ENCODE measurements at places on chromosomes 11 and 22. TPM values are rescaled to one million over a fixed set of nuclear protein-coding genes. Genes with fewer than 3 reads are reported as not detected.

DNA sequence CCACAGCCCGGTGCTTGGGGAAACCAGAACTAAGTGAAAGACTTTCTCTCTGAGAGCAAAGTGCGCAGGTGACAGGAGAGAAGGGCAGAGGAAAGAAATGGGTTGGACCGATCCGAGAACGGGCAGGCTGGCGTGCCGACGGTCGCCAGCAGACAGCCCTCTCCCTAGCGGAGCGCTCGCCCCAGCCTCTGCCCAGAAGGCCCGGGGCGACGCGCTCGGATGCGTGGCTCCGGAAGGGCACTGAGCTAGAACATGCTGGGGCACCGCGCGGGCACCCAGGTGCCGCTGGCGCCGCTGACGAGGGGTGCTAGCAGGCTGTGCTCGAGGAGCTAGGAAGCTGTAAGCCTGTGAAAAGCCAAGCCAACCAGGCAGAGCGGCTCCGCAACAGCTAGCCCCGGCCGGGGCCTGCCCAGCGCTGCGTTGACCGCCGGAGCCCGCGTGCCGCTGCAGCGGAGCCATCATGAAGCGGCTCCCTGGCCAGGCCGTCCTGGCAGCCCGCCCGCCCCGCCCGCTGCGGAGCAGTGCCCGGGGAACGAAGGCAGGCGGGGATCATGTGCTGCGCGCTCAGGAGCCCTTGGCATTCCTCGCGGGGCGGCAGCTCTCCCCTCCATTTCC lies 22.1 kb upstream of the RRAS2 start:
- peak overlapping the region; percentile 40 for H3K27ac ChIP-seq
- peak overlapping the region; percentile 72 for H3K4me3 ChIP-seq
- H3K27me3 ChIP-seq, result no peaks in the 10 kb centered on the region
- DNase-seq, result no peak
- H3K4me1 ChIP-seq, result no peaks in the 10 kb centered on the region

Gene RBMXL2
- total RNA-seq, result 0.10 TPM

DNA sequence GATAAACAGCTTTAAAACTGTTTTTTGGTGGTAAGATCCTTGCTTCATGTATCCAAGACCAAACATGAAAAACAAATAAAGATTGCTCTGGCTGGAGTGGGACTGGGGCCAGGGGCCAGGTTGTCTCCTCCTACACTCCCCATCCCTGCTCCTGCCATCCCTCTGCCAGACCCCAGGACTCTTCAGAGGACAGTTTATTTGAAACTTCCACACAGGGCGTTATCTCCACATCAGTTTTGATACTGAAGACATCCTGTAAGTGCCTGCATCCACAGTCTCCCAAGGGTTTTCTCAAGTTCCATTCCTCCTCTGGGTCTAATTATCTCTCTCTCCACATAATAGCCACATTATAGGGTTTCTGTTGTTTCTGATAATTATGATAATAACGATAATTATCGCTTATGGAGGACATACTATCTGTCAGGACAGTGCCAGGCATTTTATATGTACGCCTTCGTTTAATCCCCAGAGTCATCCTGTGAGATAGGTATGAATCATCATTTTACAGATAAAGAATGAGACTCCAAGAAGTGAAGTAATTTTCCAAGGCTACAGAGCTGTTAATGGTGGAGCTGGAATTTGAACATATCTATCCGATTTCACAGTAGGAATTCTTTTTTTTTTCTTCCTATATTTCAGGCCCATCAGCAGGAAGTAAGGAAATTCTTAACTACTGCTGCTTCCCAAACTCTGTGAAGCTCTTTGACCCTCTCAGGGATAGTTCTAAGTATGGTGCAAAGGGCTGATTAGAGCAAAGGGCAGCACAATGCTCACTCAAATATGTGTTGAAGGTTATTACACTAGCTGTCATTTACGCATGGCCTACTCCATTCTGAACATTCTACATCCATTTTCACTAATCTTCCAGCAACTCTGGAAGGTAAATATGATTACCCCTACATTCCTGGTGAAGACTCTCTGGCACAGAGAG lies 488.0 kb upstream of the CCDC90B start:
- no peak overlapping the region for H3K4me3 ChIP-seq
- H3K27ac ChIP-seq, result no peak overlapping the region
- no peaks in the 10 kb centered on the region for H3K4me1 ChIP-seq
- DNase-seq, result no peak
- H3K27me3 ChIP-seq, result no peaks in the 10 kb centered on the region

Gene EIF3D
- 151 TPM for total RNA-seq

Gene HBD
- total RNA-seq, result not detected

DNA sequence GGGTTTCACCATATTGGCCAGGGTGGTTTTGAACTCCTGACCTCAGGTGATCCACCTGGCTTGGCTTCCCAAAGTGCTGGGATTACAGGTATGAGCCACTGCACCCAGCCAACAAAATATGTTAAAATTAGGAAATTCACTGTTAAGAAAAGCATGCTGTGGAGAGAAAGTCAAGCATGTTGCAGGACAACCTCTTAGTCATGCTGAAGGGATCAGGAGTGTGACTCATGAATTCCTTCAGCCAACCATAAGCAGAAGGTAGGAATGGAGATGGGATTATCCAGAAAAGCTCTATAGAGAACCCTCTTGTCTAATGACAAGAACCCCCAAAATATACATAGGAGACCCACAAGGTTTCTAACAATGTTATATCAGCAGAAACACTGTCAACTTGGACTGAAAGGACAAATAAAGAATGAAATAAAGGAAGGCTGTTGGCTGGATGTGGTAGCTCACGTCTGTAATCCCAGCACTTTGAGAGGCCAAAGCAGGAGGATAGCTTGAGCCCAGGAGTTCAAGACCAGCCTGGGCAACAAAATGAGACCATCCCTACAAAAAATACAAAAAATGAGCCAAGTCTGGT lies 16.0 kb downstream of the MRTFA start:
- H3K27ac ChIP-seq, result no peak overlapping the region
- no peaks in the 10 kb centered on the region for H3K27me3 ChIP-seq

DNA sequence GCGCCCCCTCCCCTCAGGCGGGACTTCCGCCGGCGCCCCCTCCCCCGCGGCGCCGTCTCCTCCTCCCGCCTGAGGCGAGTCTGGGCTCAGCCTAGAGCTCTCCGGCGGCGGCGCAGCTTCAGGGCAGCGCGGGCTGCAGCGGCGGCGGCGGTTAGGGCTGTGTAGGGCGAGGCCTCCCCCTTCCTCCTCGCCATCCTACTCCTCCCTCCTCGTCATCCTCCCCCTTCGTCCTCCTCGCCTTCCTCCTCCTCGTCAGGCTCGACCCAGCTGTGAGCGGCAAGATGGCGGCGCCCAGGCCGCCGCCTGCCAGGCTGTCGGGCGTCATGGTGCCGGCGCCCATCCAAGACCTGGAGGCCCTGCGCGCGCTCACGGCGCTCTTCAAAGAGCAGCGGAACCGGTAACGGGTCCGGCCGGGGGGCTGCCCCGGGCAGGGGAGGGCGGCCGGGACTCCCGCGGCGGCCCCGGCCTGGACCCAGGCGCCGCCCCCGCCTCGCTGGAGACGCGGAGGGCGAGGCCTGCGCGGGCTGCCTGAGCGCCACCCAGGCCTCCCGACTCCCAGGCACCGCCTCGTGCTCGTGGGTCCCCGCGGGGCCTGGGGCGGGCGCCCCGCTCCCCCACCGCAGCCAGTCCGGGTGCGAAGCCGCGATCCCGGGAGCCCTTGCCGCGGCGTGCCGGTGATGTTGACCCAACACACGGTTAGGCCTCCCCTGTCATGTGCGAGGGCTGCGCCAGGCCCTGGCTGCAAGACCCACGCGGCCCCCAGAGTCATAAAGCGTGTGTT lies at the start of gene ATXN10:
Gene ATXN10 (plus strand): TSS at position 52 of the 781 bp plus-strand sequence. CDS start 230 bp downstream, at position 282.
- H3K27ac ChIP-seq, result peak within 1 kb of the TSS; percentile 91
- peaks cover 7% of the 10 kb centered on the region for H3K36me3 ChIP-seq
- peak within 1 kb of the TSS; percentile 89 for H3K4me3 ChIP-seq
- no peak for DNase-seq

Gene LYVE1
- 0.31 TPM for total RNA-seq

DNA sequence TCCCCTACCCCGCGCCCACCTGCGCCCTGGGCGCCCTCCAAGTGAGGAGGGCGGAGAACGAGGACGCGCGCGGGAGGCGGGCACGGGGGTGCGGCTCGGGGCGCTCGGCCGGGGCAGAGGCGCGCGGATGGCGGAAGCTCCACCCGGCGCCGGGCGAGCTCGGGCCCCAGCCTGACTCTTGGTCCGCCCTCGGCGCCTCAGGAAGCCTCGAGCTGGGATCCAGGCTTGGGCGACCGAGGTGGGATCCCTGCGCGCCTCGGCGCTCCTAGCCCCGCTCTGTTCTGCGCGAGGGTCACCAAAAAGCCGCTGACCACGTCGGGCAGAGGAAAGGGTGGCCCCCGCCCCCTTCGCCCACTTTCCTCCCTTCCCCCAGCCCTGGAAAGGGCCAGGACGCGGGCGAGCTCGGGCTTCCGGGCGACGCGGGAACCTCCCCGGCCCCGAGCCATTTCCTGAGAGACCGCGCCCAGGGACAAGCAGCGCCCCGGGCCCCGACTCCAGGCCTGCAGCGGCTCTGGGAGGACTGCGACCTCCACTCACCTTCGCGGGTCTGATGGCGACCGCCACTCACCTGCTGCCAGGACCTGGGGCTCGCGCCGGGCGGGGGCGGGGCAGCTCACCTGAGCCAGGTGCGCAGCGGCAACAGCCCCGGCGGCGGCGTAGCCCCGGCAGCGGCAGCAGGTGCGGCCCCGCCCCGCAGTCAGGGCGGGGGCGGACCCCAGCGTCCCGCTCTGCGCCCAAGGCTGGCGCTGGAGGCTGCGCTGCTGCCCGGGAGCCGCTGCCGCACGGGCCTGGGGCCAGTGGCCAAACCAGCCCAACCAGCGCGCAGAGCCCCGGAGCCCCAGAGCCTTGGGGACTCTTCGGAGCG lies 2.2 kb upstream of the SIGIRR start:
- no peak for DNase-seq
- peak overlapping the region; percentile 41 for H3K4me3 ChIP-seq
- H3K36me3 ChIP-seq, result no peaks in the 10 kb centered on the region
- H3K4me1 ChIP-seq, result peaks cover 42% of the 10 kb centered on the region
- no peaks in the 10 kb centered on the region for H3K27me3 ChIP-seq

GRCh38 chr11:12942157-12942556 lies 67.0 kb upstream of the RASSF10 start:
- no peaks in the 10 kb centered on the region for H3K36me3 ChIP-seq
- no peak overlapping the region for H3K27ac ChIP-seq
- H3K27me3 ChIP-seq, result no peaks in the 10 kb centered on the region
- no peak for DNase-seq

DNA sequence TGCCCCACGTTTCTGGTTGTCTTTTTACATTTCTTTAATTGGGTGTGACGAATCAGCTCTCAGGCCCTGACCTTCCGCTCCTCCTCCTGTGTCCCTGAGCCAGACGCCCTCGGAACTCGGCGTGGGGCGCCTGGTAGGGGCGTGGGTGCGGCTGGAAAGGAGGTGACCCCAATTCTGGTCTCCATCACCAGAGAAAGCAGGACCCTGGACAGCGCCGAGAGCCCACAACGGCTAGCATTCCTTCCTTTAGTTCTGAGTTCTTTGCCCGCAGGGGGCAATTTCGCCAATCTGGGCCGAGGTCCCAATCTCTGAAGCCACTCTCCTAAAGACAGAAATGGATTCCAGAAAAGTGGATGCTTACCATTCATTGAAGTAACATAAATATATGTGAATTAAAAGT lies 11.7 kb upstream of the RBMXL2 start:
- H3K4me3 ChIP-seq, result no peak overlapping the region
- no peaks in the 10 kb centered on the region for H3K36me3 ChIP-seq
- no peaks in the 10 kb centered on the region for H3K4me1 ChIP-seq
- H3K27ac ChIP-seq, result no peak overlapping the region
- no peak for DNase-seq
- H3K27me3 ChIP-seq, result no peaks in the 10 kb centered on the region

DNA sequence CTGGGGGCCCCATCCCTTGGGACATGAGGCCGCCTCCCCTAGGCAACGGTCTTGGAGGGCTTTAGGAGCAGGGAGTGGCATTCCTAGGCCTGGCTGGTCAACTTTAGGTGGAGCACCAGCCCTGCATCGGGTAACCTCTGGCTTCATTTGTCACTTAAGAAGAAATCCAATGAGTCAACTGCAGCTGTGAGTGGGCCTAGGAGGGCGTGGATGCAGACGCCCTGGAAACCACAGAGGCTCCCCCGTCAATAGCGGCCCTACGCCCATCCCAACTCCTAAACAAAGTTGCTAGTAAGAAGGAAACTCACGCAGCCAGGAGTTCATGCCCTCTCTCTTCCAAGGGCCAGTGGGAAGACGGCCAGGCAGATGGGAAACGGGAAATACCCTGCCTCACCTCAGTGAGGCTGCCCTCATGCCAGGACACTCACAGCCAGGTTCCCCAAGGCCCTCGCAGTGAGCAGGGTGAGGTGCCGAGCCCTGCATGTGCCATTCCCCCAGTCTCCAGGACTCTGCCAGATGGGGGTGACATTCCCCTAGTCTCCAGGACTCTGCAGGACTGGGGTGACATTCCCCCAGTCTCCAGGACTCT lies 20.8 kb downstream of the BID start:
- no peak overlapping the region for H3K4me3 ChIP-seq
- DNase-seq, result no peak
- no peaks in the 10 kb centered on the region for H3K36me3 ChIP-seq
- H3K27ac ChIP-seq, result no peak overlapping the region
- H3K4me1 ChIP-seq, result peaks cover 2% of the 10 kb centered on the region

DNA sequence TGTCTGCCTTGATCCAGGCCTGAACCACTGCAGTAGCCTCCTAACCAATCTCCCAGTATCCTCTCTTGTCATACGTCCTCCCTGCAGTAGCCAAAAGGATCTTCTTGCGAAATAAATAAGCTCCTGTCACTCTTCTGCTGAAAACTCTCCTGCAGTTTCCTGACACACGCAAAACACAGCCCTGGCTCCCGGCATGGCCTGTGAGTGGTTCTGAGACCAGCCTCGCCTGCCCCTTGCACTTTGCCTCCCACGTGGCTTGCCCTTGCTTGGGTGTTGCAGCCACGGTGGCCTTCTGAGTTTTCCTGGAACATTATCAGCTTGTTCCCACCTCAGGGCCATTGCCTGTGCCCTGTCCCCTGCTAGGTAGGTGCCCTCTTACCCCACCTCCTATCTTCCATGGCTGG lies 7.2 kb downstream of the ZC3H7B start:
- no peaks in the 10 kb centered on the region for H3K36me3 ChIP-seq
- no peak overlapping the region for H3K4me3 ChIP-seq
- peak overlapping the region; percentile 31 for H3K27ac ChIP-seq
- H3K4me1 ChIP-seq, result peaks cover 24% of the 10 kb centered on the region

Gene P4HA3
- 1.3 TPM for total RNA-seq

DNA sequence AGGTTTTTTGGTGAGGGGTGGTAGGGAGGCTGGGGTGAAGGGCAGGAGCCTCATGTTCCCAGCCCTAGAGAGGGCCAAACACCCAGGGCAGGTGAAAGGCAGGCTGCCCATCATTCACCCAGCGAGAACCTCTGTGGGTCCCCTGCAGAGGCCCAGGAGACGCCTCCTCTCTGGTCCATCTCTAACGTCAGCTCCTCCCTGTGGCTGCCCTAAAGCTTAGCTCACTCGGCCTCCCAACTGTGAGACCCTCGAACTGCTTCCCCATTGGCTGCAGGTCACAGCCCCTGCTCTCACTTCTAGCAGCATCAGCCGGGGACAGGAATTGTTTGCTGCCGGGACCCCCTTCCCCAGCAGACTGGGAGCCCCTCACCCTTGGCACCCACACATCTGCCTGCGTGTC lies 615 bp upstream of the NFAM1 start:
- no peaks in the 10 kb centered on the region for H3K27me3 ChIP-seq
- H3K27ac ChIP-seq, result no peak overlapping the region
- H3K4me3 ChIP-seq, result no peak overlapping the region

Gene TRIOBP
- total RNA-seq, result 50.5 TPM

Gene MICALL1
- total RNA-seq, result 34.5 TPM

Gene TEX54
- total RNA-seq, result not detected

- no peaks in the 10 kb centered on the region for H3K36me3 ChIP-seq
- no peaks in the 10 kb centered on the region for H3K27me3 ChIP-seq
- no peak overlapping the region for H3K27ac ChIP-seq
- no peak for DNase-seq
These were observed 24.7 kb downstream of the REXO2 start for GRCh38 chr11:114463999-114464398.

GRCh38 chr11:131816051-131816450 lies 445.6 kb downstream of the NTM start:
- H3K27me3 ChIP-seq, result no peaks in the 10 kb centered on the region
- no peak for DNase-seq
- no peak overlapping the region for H3K27ac ChIP-seq

Measured in Panc1 (cell line).